ENCODE measurements at places on chromosomes 7 and 10. TPM values are rescaled to one million over a fixed set of nuclear protein-coding genes. Genes with fewer than 3 reads are reported as not detected.

ACTL6B gene
- total RNA-seq: not detected

CACNA2D1 gene
- total RNA-seq: 9.7 TPM

PAX4 gene
- total RNA-seq: not detected

GBX1 gene
- not detected for total RNA-seq

INSYN2A gene
- total RNA-seq: not detected

CYP3A4 gene
- not detected for total RNA-seq

SCD gene
- total RNA-seq: 56.3 TPM

- no peak for DNase-seq
Observed at GRCh38 chr10:22701132-22701826, 13.1 kb downstream of the PIP4K2A start.

GRCh38 chr7:33692956-33693355 lies 212.4 kb upstream of the BMPER start:
- DNase-seq: peak; percentile 49

- no peak for DNase-seq
Observed at GRCh38 chr10:70481105-70481504, 2.5 kb downstream of the PALD1 start.

DNA sequence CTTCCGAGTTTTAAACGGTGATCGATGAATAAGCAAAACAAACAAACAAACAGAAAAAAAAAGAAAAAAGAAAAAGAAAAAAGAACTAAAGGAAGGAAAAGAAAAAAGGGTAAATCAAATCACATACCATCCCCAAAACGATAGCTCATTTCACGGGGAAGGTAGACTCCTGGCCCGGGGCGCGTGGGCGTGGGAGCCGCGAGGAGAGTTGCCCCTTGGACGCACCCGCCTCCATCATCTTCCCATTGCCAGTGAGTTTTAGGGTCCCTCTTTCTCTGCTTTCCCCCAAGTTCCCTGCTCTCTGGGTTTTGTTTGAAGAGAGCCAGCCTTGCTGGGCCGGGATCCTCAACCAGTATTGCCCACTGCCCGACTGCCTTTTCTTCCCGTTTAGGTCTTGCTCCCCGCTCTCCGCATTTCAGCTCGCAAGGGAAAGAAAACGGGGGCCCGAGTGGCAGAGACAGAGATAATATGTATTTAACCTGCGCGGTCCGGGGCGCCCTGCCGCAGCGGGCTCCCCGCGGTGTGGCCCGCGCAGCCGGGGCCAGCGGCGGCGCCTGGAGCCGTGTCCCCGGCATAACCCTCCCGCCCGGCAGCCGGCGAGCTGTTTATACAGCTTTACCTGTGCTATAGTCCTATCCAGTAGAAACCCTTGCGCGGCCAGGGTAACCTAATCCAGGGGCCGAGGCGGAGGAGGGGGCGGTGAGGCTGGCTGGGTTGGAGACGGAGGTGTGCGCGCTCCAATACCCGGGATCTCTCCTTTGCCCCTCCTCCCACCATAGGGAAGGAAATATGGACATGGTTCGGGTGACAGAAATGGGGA lies 5.2 kb upstream of the GATA3 start:
- no peak for DNase-seq

GRCh38 chr10:70587045-70587658 lies 15.4 kb downstream of the PRF1 start:
- no peak for DNase-seq

GRCh38 chr10:99467236-99467999 lies 37.0 kb upstream of the GOT1 start:
- no peak for DNase-seq

DNA sequence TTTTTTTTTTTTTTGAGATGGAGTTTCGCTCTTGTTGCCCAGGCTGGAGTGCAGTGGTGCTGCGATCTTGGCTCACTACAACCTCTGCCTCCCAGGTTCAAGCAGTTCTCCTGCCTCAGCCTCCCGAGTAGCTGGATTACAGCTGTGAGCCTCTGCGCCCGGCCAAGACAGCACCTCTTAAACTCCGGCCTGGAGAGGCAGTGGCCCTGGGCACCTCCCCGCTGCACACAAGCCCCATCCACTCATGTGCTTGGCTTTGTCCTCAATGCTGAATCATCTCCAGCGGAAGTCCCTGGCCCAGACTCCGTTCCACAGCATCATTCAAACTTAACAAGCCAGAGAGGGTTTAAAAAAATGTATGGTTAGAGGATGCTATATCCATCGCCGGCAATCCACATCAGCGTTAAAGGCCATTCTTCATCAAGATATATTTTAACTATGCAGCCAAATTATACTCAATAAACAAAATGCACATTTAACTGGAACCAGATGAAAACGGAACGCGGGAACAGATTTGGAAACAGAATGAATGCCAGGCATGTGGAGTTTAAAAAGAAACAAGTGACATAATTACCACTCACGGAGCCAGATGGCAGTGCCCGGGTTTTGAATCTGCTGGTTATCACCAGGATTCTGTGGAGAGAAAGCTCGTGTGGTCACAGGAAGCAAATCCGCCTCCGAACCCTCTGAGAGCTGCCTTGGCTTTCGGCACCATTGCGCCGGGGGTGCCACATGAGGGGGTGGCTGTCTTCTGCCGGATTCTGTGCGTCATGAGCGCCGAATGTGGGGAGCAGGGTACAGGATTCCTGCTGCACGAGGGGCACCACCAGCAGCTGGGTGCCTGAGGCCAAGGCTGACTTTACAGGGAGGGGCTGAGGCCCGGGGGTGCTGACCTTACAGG lies 45.6 kb upstream of the CFAP46 start:
- peak; percentile 93 for DNase-seq

- no peak for DNase-seq
Observed at GRCh38 chr7:155507576-155507975, 38.8 kb downstream of the CNPY1 start.

GRCh38 chr10:9452056-9452455 lies 1397.6 kb downstream of the GATA3 start:
- no peak for DNase-seq

- DNase-seq: no peak
Observed at GRCh38 chr7:65239324-65239706, 134.3 kb upstream of the ZNF92 start.

Measured in MG63 (cell line).